ENCODE measurements at places on chromosomes 6 and 20.

GRCh38 chr6:62775427-62776022 lies 435.7 kb upstream of the FKBP1C start:
- no peak for DNase-seq

DNA sequence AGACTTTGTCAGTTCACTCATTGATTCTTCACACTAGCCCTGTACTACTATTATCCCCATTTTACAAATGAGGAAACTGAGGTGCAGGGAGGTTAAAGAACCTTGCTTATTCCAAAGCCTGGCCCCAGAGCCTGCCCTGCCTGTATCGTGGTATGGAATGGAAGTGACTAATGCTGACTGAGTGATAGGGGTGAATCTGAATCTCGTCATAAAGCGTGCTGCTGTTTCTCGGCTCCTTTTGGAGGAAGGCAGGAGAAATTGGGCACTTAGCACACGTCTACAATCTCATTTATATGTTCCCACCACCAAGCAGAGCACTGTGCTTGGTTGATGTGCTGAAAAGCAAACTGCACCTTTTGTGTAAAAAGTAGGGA lies 17.1 kb downstream of the GFRA4 start:
- no peak for DNase-seq

- DNase-seq, result peak; percentile 69
Measured at GRCh38 chr6:128882991-128883611, at the start of gene LAMA2. Gene LAMA2 (plus strand): TSS chr6:128883138. CDS start chr6:128883246, 108 bp downstream.

GRCh38 chr6:18962361-18962905 lies 575.3 kb downstream of the RNF144B start:
- no peak for DNase-seq

- no peak for DNase-seq
Measured at GRCh38 chr6:131191590-131191989, 56.3 kb downstream of the AKAP7 start.

DNA sequence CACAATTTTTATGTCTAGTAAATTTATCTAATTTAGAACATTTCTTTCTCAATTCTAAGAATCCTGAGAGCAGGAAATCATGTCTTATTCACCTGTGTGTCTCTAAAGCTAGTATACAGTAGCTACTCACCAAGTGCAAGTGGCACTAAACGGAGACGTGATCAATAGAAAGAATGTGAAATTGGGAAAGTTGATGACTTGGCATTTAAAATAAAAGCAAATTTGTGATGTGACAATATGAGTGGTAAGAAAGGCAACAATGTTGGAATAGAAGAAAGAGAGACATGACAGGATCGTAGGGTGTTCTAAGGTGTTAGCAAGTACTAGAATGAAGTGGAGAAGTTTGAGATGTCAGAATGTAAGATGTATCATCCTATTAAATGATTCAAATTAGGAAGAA lies 725.9 kb downstream of the BCKDHB start:
- DNase-seq, result no peak

- no peak for DNase-seq
Measured at GRCh38 chr6:136323431-136324112, 33.9 kb upstream of the BCLAF1 start.

DNA sequence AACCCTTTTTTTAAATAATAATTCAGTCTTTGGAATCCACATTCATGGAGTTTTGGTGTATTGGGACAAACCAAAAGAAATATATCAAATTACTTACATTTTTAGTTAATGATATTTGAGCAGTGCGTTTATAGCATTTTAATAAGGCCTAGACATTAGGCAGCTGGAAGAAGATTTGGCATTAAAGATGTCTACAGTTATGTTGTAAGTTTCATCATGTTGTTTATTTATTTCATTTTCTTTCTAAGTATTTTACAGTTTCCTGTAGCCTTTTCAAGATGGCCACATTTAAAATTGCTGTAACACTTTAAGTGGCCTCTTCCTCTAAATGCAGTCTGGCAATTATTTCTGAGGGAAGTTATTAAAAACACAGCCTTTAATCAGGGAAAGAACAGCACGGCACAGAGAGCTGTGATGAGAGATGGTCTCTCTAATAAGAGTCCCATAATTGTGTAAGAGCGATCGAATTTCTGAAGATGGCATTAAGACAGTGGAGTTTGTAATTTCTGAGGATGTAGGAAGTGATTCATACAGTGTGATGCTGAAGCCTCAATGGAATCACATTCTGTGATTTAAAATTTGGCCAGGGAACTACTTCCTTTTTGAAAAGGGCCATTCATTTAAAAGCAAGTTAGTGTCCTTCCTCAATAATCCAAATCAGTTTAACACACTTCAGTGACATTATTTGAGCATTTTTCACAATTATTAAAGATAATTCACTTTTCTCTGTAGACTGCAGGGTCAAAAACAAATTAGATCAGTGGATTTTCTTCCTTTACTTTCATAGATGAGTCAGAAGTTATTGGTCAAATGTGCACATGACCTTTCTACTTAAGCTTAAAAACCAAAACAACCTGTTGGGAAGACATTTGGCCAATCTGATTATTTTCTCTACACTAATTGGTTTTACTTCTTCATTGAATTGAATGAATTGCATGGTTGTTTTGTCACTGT lies 52.4 kb upstream of the EDN3 start:
- peak; percentile 68 for DNase-seq

GRCh38 chr6:128167552-128167951 lies 266.7 kb upstream of the THEMIS start:
- peak; percentile 8 for DNase-seq

GRCh38 chr6:21953831-21954801 lies 342.7 kb downstream of the PRL start:
- DNase-seq, result peak; percentile 53

DNA sequence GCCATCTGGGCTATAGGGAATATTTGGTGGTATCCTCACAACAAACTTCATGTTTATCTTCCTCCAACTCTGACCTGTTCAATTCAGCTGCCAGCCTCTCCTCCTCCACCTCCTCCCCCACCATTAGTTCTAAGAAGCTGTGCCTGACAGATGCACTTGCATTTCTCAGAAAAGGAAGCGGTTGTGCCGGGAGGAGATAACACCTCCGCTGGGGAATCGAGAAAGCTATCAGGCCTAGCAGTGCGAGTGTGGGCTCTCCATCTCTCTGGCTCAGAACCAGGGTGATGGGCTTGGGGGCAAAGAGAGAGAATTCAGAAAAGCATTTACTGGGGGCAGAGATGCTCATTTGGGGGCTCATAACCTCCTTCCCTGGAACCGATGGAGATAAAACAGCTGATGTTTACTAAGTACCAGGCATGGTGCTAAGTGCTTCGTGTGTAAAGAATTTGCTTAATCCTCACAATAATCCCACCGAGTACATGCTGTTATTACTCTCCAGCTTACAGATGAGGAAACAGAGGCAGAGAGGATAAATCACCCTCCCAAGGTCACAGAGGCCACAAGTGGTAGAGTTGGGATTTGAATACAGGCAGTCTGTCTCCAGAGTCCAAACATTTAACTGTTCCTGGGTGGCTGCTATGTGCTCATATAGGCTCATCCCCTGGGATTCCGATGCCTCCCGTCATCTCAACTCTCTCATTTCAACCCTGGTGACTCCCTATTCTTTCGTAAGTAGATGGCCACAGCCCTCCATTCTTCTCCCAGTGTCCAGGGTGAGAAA lies 38.3 kb downstream of the COX4I2 start:
- no peak for DNase-seq

Data from fibroblast of skin of right quadriceps (primary cell).